ENCODE measurements at places on chromosomes 12 and 14.

GRCh38 chr14:65502676-65503124 is 90.2 kb downstream of the FUT8 start:
- no peak for DNase-seq

DNA sequence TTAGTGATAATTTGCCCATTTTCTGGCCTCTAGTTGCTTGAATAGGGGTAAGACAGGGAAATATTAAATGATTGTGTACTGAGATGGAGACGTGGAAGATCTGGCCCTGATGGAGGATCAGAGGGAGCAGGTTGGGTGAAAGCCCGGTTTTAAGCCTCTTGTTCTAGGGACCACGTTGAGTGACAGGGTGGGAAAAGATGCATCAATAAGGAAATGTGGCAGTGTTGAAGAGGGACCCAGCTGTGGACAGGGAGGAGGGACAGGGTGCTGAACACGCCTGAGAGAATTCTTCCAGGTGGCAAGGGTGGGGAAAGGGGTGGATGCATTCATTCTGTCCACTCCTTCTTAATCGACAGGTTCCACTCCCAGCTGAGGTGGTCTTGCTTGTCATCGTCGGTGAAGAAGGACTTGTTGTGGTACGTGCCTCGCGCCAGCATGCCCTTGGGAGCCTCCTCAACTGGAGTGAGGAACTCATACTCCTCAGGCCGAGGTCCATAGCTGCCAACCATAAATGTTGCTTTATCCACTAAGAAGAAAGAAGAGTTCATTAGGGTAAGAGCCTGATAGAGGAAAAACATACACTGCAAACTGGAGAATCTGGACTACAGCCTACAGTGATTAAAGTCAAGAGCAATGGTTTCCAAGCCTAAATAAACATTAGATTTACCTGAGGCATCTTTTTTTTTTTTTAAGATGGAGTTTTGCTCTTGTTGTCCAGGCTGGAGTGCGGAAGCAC is 4.0 kb upstream of the ERP27 start:
- DNase-seq, result no peak

DNA sequence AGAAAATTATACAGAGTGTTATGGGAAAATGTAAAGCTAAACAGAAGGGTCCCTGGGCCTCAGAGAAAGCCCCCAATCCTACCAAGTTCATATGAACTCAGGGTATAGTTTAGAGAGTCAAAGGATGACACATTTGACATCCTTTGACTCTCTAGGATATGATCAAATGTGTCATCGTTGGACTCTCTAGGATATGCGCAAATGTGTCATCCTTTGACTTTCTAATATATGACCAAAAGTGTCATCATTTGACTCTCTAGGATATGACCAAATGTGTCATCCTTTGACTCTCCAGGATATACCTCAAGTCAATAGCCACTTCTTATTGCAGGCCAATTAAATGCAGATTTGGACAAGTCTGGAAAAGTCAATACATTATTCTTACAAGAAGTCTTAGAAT is 204.8 kb upstream of the IGF1 start:
- no peak for DNase-seq

DNA sequence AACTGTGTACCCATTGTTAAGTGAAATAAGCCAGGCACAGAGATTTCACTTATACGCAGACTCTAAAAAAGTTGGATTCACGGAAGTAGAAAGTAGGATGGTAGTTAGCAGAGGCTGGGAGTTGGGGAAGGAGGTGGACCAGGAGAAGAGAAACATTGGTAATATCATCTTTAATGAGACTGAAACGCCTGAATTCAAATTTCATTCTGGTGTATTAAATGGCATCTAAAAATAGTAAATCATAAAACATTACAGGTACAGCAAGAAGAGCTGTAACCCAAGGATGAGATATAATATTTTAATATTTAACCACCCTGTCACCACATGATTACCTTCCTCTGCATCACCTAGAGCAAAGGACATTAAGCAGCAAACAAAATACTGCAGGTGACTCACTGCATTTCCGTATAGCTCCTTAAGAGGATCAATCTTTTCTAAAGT is 99.4 kb downstream of the EPS8 start:
- no peak for DNase-seq

GRCh38 chr14:27391331-27391730 is 793.5 kb upstream of the NOVA1 start:
- no peak for DNase-seq

GRCh38 chr14:68153275-68153674 is 333.7 kb downstream of the RAD51B start:
- DNase-seq, result no peak

DNA sequence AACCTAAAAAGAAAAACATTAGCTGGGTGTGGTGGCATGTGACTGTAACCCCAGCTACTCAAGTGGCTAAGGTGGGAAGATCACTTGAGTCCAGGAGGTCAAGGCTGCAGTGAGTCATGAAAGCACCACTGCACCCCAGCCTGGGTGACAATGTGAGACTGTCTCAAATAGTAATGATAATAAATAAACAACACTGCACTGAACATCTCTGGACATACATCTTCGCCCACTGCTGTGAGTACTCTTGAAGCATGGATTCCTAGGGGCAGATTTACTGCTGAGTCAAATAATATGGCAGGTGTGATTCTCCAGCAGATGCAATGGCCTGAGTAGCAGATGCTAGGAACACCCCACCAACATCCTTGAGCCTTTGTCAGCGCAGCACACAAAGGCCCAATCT is 23.6 kb downstream of the ABCB9 start:
- no peak for DNase-seq

GRCh38 chr12:104667139-104667538 is 210.4 kb downstream of the CHST11 start:
- no peak for DNase-seq

DNA sequence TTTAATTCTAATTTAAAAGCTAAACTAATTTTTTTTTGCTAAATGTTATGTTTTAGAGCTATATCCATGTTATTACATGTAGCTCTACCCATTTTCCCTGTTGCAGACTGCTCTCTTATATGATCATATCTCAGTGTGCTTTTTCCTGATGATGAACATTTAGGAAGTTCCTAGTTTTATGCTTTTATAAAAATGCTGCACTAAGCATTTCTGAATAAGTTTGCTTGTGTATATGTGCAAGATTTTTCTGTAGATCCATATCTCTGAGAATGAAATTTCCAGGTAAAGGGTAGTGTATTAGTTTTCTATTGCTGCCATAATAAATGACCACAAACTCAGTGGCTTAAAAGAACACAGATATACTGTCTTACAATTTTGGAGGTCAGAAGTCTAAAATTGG is 374.4 kb upstream of the E2F7 start:
- no peak for DNase-seq

- DNase-seq, result no peak
Observed at GRCh38 chr12:97375310-97375709, 87.3 kb upstream of the RMST start.

DNA sequence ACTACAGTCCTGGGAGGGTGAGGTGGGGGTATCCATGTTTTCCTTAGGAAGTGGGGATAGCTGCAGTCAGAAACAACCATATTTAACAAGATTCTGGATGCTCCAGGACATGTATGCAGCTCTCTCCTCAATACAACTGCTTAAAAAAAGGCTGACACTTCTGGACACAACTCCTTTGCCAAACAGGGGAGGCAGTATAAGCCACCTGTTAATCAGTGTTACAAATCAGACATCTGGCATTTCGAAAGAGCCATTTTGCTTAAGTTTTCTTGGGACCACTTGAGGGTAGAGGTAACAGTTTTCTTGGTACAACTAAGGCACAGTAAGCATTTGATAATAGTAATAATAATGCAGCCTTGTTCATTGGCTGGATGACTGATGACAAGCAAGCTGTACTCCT is 47.1 kb downstream of the RPGRIP1 start:
- DNase-seq, result no peak

DNA sequence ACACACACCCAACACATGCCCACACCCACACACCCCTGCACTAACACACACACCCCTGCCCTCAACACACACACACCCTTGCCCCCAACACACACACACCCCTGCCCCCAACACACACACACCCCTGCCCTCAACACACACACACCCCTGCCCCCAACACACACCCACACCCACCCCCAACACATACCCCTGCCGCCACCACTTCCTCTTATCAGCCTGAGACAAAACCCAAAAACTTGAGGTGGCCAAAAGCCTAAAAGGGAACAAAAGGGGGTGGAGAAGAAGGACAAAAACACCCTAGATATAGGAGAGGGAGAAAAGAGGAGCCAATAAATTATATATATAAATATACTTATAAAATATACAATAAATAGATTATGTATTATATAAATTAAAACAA is 9.1 kb upstream of the DEGS2 start:
- DNase-seq, result no peak
